ENCODE measurements at places on chromosomes 1 and 21. TPM values are rescaled to one million over a fixed set of nuclear protein-coding genes. Genes with fewer than 3 reads are reported as not detected.

ACTL8 gene
- total RNA-seq = not detected

CDK18 gene
- total RNA-seq = 0.16 TPM

CYYR1 gene
- total RNA-seq = 20.6 TPM

OR6Y1 gene
- total RNA-seq = not detected

SLC35F3 gene
- total RNA-seq = not detected

MCOLN2 gene
- total RNA-seq = not detected

WNT4 gene
- total RNA-seq = 0.32 TPM

OR2L8 gene
- total RNA-seq = 0.31 TPM

NTMT2 gene
- total RNA-seq = not detected

VWA5B1 gene
- not detected for total RNA-seq

APOBEC4 gene
- not detected for total RNA-seq

CBS gene
- total RNA-seq = 9.9 TPM

All from bladder microvascular endothelial cell (primary cell).